MV-4-11 (cell line): ENCODE measurements at places on chromosomes 3 and 15.

DNA sequence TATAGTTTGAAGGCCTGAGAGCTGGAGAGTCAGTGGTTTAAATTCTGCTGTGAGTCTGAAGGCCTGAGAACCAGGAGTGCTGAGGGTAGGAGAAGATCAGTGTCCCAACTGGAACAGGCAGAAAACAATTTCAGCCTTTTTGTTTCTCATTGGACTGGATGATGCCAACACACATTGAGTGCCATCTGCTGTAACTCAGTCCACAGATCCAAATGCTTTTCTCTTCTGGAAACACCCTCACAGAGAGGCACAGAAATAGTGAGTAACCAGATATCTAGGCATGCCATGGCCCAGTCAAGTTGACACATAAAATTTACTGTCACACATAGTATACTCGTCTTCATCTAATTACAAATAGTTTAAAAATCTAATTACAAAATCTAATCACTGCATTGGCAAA, 100.8 kb downstream of the NEO1 start:
- DNase-seq, result no peak

DNA sequence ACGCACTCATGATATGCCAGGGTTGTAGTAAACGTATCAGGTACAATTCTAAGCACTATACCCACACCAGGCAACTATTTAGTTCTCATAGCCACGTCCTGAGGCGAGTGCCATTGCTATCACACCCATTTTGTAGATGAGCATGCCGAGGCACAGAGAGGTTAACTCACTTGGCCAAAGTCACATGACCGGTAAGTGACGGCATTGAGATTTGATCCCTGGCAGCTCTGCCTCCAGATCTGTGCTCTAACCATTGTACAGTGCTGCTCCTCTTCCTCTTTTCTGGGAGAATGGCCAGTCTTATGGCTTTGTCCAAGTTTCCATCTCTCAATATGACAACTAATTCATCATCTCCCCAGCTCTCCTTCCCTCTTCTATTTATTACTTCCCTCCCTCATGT, 18.9 kb upstream of the ATP2B2 start:
- no peak for DNase-seq

- DNase-seq, result peak; percentile 76
These were observed 1.7 kb downstream of the TM4SF4 start for GRCh38 chr3:149476225-149476624.

GRCh38 chr15:93362821-93363220, 273.8 kb upstream of the RGMA start:
- no peak for DNase-seq

- DNase-seq, result no peak
These were observed 69.2 kb downstream of the DNAJB8 start for GRCh38 chr3:128397484-128397883.

DNA sequence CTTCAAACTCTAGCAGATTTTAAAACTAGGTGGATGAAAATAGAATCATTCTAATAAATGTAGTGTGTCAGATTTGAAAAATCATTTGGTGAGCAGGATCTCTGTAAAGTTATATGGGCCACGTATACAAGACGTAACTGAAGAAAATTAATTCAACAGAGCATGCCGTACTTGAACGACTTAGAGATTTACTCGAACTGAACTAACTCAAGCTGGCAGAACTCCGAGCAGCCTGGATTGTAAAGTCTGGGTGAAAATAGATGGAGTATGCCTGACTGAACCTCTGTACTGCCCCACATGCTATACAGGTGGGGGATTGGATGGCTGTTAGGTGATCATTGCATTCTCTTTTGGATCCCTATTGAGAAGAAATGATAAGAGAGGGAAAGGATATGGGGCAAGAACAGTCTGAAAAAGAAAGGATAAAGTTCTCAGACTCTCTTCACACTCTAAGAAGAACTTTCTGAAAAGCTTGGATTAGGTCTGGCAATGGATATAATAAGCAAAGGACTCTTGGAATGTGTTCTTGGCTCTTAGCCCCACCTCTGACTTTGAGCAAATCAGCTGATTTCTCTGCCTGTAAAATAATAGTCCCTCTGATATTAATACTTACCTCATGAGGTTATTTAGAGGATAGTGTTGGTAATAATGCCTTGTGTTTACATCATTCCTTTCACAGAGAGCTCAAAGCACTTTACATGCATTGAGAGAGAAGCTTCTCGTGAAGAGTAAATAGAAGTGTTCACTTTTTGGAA, 147.5 kb downstream of the FILIP1L start:
- DNase-seq, result no peak

DNA sequence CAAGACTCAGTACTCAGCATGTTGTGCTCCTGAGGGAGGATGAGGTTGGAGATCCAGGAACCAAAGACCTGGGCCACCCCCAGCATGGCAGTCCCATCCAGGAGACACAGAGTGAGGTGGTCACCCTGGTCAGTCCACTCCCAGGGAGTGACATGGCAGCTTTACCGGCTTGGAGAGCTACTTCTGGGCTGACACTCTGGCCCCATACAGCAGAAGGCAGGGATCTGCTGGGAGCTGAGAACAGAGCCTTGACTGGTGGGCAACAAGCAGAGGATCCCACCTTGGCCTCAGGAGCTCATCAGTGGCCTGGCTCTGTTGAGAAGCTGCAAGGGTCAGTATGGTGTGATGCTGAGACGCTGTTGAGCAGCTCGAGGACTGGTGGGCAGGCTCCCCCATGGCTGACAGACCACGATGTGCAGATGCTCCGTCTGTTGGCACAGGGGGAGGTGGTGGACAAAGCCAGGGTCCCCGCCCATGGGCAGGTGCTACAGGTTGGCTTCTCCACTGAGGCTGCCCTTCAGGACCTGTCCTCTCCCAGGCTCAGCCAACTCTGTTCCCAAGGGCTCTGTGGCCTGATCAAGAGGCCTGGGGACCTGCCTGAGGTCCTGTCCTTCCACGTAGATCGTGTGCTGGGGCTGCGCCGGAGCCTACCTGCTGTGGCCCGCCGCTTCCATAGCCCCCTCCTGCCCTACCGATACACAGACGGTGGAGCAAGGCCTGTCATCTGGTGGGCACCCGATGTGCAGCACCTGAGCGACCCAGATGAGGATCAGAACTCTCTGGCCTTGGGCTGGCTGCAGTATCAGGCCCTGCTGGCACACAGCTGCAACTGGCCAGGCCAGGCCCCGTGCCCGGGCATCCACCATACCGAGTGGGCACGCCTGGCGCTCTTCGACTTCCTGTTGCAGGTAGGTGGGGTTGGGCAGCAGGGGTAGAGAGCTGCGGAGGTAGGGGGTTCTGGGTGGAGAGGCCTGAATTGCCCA, 53.8 kb downstream of the GASK1A start:
- no peak for DNase-seq

- DNase-seq, result no peak
These were observed 42.3 kb upstream of the SLC25A36 start for GRCh38 chr3:140899363-140899762.

DNA sequence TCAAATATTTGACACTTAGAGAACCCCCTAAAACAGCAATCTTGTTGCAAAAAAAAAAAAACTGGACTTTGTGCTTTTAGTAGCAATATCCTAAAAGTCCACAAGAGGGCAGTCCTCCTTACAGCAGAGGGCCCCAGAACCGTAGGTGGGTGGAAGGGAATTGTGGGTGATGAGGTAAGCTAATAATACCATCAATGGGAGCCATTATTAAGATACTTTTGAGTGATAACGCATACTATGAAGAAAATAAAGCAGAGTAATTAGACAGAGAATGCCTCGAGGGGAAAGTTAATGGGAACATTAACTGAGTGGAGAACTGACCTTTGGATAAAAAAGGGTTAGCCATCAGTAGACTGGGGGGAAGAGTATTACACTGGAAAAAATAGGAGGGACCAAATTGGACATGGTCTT, 229.9 kb downstream of the THRB start:
- peak; percentile 1 for DNase-seq

- DNase-seq, result no peak
These were observed 477.7 kb downstream of the ZBBX start for GRCh38 chr3:166902374-166902773.

DNA sequence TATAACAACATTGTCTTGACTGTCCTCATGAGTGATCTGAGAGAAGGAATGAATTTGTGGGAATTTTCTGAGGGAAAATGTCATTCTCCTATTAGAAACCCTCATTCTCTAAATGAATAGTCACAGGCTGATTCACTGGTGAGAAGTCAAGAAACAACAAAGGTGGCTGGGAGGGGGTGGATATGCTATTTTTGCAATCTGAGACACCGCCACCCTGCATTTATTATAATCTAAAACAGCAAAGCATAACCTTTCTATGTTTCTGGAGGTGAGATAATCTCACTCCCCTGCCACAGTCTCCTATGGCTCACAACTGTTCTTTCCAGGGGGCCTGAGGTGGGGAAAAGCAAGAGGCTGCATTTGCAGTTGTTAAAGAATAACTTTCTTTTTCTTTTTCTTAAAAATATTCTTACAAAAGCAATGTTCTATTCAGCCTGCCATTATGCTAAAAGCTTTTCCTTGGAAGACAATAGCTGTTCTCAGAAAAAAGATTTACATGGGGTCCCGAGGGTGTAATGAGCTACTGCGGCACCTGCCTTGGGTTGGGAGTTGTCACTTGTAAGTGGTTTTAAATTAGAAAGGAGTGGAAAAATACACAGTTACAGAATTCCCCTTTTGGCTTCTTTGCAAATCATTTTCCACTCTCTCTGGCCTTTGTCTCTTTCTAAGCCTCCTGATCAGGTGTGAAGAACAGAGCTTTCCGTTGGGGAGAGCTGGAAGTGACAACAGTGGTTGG, 220.9 kb downstream of the AGBL1 start:
- no peak for DNase-seq

- DNase-seq, result peak; percentile 42
These were observed 32.8 kb upstream of the ST3GAL6 start for GRCh38 chr3:98730338-98730737.

DNA sequence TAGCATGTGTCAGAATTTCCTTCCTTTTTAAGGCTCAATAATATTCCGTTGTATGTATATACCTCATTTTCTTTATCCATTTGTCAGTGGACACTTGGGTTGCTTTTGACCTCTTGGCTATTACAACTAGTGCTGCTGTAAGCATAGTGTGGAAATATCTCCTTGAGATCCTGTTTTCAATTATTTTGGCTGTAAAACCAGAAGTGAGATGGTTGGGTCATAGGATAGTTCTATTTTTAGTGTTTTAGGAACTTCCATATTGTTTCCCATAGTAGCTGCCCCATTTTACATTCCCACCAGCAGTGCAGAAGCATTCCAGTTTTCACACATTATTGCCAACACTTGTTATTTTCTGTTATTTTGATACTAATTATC, 70.4 kb upstream of the C15orf39 start:
- DNase-seq, result peak; percentile 85

GRCh38 chr15:70430069-70430468, 332.4 kb upstream of the TLE3 start:
- peak; percentile 55 for DNase-seq

GRCh38 chr15:47500842-47501241, 216.5 kb upstream of the SEMA6D start:
- no peak for DNase-seq
